Keratinocyte (primary cell): ENCODE measurements at places on chromosomes 7 and 10. TPM values are rescaled to one million over a fixed set of nuclear protein-coding genes. Genes with fewer than 3 reads are reported as not detected.

DNA sequence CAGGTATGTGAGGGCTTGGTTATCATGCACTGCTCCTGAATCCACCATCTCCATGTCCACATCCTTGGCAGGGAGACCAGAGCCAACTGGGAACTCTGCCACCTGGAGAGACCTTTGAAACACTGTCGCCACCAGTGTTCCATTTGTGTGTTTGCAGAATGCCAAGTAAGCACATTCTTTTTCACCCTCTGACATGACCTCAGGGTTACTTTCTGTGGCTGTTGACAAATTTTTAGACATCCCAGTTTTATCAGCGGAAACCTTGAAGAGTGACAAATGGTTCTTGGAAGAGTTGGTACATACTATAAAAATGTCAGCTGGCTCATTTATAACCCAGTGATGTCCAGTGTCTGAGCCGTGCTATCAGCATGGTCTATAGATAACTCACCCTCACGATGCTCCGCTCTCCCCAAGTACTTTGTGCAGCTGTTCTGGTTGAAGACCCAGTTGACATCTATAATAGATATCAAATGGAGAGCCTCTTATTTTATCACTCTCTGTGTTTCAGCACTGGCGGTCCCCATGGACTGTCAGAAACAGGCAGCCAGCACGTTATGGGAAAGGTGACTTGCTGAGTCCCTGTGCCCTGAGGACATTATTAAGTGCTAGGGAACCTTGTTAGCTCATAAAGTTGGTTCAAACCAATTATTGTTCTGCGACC, 563.1 kb upstream of the GALNT17 start:
- no peak for DNase-seq

DNA sequence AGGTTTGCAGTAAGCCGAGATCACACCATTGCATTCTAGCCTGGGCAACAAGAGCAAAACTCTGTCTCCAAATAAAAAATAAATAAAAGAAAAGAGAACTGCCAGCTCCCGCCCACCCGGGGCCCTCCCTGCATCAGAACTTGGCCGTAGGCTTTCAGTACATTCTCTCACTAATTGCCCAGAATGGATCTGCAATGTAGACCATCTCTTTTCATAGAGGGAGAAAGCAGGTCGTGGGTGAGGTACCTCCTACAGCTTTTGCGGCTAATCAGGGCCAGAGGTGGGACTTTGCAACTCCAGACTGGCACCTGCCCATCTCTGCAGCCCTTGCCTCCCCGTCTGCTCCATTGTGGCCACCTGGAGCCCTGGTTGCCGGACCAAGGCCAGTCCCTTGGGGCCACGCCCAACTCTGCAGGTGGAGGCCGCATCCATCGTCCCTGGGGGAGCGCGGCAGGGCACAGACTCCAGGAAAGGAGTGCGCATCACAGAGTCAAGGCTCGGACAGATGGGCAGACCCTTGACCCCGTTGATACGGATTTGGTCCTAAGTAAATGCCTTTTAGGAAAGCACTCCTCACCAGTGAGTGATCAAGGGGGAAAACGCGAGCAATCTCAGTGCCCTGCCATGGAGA, 179.1 kb upstream of the SH2B2 start:
- DNase-seq: no peak

GRCh38 chr10:110395350-110396283, 90.9 kb upstream of the SMNDC1 start:
- DNase-seq: no peak

- DNase-seq: no peak
Measured at GRCh38 chr7:71696511-71696910, 564.6 kb downstream of the GALNT17 start.

HYAL4 gene
- 0.25 to 0.39 TPM (median 0.26 TPM) in 3 replicates for polyA plus RNA-seq
